ENCODE measurements at places on chromosomes 1 and 21.

- DNase-seq, result peak; percentile 41
Measured at GRCh38 chr1:160097151-160097910, 1.1 kb downstream of the IGSF8 start.

GRCh38 chr21:43864313-43864961 lies 586 bp upstream of the AGPAT3 start:
- DNase-seq, result no peak

- no peak for DNase-seq
Measured at GRCh38 chr1:74427681-74428080, 84.7 kb downstream of the LRRC53 start.

- DNase-seq, result no peak
Measured at GRCh38 chr1:43232482-43232881, 37.3 kb upstream of the TMEM125 start.

GRCh38 chr1:167345386-167345733 lies 124.7 kb downstream of the POU2F1 start:
- DNase-seq, result no peak

GRCh38 chr1:3184666-3185065 lies 115.7 kb downstream of the PRDM16 start:
- DNase-seq, result no peak
